ENCODE measurements at places on chromosomes 4 and X. TPM values are rescaled to one million over a fixed set of nuclear protein-coding genes. Genes with fewer than 3 reads are reported as not detected.

DNA sequence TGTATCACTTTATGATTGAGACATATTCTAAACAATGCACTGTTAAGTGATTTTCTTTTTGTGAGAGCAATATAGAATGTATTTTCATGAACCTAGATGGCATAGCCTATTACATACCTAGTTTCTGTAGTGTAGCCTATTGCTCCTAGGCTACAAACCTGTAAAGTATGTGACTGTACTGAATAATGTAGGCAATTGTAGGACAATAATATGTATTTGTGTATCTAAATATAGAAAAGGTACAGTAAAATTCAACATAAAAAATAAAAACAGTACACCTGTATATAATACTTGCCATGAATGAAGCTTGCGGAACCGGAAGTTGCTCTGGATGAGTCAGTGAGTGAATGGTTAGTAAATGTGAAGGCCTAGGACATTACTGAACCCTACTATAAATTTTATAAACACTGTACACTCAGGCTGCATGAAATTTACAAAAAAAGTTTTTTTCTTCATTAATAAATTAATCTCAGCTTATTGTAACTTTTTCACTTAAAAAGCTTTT, 106.7 kb downstream of the VSIG4 start:
- no peaks in the 10 kb centered on the region for H3K4me1 ChIP-seq
- DNase-seq: no peak
- no peak overlapping the region for H3K4me3 ChIP-seq
- H3K27ac ChIP-seq: no peak overlapping the region

- H3K36me3 ChIP-seq: no peaks in the 10 kb centered on the region
- H3K4me3 ChIP-seq: no peak overlapping the region
- DNase-seq: no peak
- H3K27ac ChIP-seq: no peak overlapping the region
- peaks cover 27% of the 10 kb centered on the region for H3K4me1 ChIP-seq
These were observed 83.5 kb upstream of the PLAC1 start for GRCh38 chrX:134741746-134742145.

DNA sequence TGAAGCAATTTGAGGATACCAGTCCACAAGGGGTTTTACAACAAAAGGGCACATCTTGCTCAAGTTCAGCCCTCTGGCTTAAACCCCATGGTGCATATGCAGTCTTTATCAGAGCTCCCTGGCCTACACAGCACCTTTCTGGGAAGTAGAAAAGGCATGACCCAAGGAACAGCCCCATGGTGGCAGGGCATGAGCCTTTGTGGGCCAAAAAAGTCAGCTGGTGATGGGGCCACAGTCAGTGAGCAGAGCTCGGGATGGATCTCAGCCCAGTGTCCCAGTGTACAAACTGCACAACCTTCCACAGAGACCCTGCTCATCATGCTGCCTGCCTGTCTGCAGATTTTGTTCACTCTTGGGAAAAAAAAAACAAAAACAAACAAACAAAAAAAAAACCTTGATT, 22.3 kb upstream of the TMEM165 start:
- H3K27me3 ChIP-seq: no peaks in the 10 kb centered on the region
- DNase-seq: no peak
- peaks cover 11% of the 10 kb centered on the region for H3K36me3 ChIP-seq

GRCh38 chr4:140234697-140235060, 80.7 kb upstream of the MAML3 start:
- H3K27me3 ChIP-seq: no peaks in the 10 kb centered on the region
- H3K27ac ChIP-seq: no peak overlapping the region
- no peak for DNase-seq
- H3K36me3 ChIP-seq: peaks cover 3% of the 10 kb centered on the region
- peaks cover 56% of the 10 kb centered on the region for H3K4me1 ChIP-seq
- H3K4me3 ChIP-seq: no peak overlapping the region

- H3K36me3 ChIP-seq: peaks cover 15% of the 10 kb centered on the region
- no peaks in the 10 kb centered on the region for H3K27me3 ChIP-seq
- no peak overlapping the region for H3K4me3 ChIP-seq
- peaks cover 17% of the 10 kb centered on the region for H3K4me1 ChIP-seq
- peak overlapping the region; percentile 64 for H3K27ac ChIP-seq
These were observed 278.4 kb upstream of the AGTR2 start for GRCh38 chrX:115892056-115892708.

DNA sequence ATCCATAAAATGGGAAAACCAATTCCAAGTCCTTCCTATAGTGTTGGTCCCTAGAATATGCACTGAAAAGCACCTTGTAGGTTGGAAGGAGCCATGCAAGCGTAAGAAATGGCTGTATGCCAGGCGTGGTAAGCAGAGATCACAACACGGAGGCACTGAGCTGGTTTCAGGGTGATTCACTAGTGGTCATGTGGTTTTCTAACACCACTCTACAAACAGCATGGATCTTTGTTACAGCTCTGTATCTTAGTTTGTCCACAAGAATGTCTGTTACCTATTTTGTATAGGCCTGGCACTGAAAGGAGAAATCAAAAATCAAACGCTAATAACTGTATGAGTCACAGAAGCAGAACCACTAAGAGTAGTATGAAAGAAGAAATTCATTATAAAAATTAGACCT, 71.9 kb downstream of the MAGEB17 start:
- no peak overlapping the region for H3K4me3 ChIP-seq
- H3K4me1 ChIP-seq: no peaks in the 10 kb centered on the region
- H3K27me3 ChIP-seq: no peaks in the 10 kb centered on the region
- DNase-seq: no peak
- no peak overlapping the region for H3K27ac ChIP-seq

The TLL1 gene
- total RNA-seq: 0.46 TPM

All from WTC11 (cell line).